Transverse colon (tissue), 4 donors: ENCODE measurements at places on chromosomes 5 and 9. TPM values are rescaled to one million over a fixed set of nuclear protein-coding genes. Genes with fewer than 3 reads are reported as not detected.
A peak's percentile ranks its signal among the peaks of the same experiment; 100 is the strongest.

Gene EGFL7
- total RNA-seq: 64.7 TPM

Gene NUTM2G
- not detected for total RNA-seq

Gene ARL14EPL
- total RNA-seq: not detected

Gene MYO10
- 53.7 TPM for total RNA-seq

Gene IFNE
- total RNA-seq: not detected

Gene LCN12
- total RNA-seq: 52.7 TPM

Gene PCDHB15
- total RNA-seq: 0.75 TPM

Gene PCDHB14
- total RNA-seq: 1.4 TPM

DNA sequence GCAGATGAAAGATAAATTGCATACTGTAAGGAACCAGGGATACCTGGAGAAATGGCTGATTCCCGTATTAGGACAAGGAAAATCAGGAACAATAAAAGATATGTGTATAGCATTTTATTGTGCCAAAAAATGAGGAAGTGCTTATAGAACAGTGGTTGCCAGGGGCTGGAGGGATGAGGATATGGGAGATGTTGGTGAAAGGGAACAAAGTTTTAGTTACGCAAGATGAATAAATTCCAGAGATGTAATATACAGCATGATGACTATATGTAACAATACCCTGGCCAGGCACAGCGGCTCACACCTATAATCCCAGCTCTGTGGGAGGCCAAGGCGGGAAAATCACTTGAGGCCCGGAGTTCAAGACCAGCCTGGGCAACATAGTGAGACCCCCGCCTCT lies 101.8 kb downstream of the CDK5RAP2 start:
- peak; percentile 41 for DNase-seq
- H3K27ac ChIP-seq: no peak overlapping the region
- H3K4me1 ChIP-seq: peaks cover 6% of the 10 kb centered on the region
- H3K27me3 ChIP-seq: no peaks in the 10 kb centered on the region

DNA sequence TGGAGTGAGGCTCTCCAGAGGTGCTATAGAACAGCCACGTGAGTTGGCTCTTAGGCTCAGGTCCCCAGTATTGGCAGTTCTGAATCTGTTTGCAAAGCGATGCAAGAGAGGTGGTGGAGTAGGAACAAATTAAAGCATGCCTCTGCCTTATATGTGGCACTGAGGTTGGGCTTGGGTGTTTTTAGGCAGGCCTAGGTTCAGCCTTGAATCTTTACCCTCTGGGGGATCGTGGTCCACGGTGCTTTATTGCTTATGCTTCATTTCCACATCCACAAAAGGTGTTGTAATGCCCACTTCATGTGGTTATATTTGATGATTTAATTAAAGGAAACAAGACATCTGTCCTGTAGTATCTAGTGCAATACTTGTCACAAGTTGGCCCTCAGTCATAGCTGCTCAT lies 56.2 kb downstream of the CD180 start:
- DNase-seq: no peak
- H3K27ac ChIP-seq: no peak overlapping the region
- peaks cover 7% of the 10 kb centered on the region for H3K4me1 ChIP-seq
- no peaks in the 10 kb centered on the region for H3K27me3 ChIP-seq
- H3K36me3 ChIP-seq: peaks cover 22% of the 10 kb centered on the region

- peaks cover 11% of the 10 kb centered on the region for H3K4me1 ChIP-seq
- H3K27ac ChIP-seq: peak overlapping the region; percentile 93
- H3K27me3 ChIP-seq: peaks cover 9% of the 10 kb centered on the region
- H3K36me3 ChIP-seq: no peaks in the 10 kb centered on the region
- no peak overlapping the region for H3K4me3 ChIP-seq
Observed at GRCh38 chr9:111034170-111034897, 3.9 kb downstream of the LPAR1 start.

- no peaks in the 10 kb centered on the region for H3K27me3 ChIP-seq
- no peaks in the 10 kb centered on the region for H3K4me1 ChIP-seq
- no peak overlapping the region for H3K4me3 ChIP-seq
- no peaks in the 10 kb centered on the region for H3K36me3 ChIP-seq
Observed at GRCh38 chr5:116881921-116882531, 307.4 kb upstream of the SEMA6A start.

DNA sequence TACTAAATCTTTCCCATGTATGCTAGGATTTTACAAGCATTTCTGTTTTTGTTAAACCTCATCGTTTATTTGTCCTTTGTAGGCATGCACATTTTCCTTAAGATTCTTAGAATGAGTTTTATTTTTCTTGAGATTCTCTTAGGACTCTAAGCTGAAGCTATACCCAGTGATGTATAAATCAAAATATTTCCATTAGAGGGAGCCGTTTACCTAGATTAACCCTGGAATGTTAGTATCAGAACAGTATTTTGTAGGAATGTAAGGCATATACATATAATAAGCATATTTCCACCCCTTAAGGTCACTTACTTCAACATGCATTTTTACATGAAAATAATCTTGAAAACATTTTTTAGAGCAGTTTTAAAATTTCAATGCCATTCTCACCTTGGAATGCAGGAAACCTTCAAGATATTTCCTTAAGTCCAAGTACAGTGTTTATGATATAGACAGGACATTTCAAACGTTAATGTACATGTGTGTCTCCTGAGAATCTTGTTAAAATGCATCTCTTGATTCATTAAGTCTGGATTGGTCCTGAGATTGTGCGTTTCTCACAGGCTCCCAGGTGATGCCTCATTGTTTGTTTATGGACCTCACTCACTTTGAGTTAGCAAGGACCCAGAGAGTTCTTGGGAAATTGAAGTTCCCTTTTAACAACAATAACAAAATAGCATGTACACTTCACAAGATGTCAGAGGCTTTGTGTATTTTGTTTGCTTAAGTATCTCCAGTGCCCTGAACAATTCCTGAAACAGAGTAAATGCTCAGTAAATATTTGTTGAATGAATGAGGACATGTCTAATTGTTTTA lies 34.9 kb upstream of the FCHO2 start:
- no peaks in the 10 kb centered on the region for H3K27me3 ChIP-seq
- no peak overlapping the region for H3K4me3 ChIP-seq
- DNase-seq: no peak
- no peak overlapping the region for H3K27ac ChIP-seq

DNA sequence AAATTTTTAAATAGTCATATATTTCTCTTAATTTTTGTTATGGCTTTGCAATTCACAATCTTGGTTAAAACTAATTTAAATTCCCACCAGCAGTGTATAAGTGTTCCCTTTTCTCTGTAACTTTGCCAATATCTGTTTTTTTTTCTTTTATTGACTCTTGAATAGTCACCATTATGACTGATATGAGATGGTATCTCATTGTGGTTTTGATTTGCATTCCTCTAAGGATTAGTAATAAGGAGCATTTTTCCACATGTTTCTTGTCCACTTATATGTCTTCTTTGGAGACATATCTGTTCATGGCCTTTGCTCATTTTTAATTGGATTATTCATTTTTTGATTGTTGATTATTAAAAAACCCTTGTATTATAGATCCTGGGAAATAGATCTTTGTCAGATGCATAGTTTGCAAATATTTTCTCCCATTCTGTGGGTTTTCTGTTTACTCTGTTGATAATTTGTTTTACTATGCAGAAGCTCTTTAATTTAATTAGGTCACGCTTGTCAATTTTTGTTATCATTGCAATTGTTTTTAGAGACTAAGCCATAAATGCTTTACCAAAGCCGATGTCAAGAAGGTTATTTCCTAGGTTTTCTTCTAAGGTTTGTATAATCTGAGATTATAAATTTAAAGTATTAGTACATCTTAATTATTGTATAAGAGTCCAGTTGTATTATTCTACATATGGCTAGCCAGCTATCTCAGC lies 610.9 kb downstream of the CHSY3 start:
- H3K36me3 ChIP-seq: no peaks in the 10 kb centered on the region
- no peaks in the 10 kb centered on the region for H3K4me1 ChIP-seq
- H3K4me3 ChIP-seq: no peak overlapping the region
- no peaks in the 10 kb centered on the region for H3K27me3 ChIP-seq
- DNase-seq: no peak
- H3K27ac ChIP-seq: no peak overlapping the region

DNA sequence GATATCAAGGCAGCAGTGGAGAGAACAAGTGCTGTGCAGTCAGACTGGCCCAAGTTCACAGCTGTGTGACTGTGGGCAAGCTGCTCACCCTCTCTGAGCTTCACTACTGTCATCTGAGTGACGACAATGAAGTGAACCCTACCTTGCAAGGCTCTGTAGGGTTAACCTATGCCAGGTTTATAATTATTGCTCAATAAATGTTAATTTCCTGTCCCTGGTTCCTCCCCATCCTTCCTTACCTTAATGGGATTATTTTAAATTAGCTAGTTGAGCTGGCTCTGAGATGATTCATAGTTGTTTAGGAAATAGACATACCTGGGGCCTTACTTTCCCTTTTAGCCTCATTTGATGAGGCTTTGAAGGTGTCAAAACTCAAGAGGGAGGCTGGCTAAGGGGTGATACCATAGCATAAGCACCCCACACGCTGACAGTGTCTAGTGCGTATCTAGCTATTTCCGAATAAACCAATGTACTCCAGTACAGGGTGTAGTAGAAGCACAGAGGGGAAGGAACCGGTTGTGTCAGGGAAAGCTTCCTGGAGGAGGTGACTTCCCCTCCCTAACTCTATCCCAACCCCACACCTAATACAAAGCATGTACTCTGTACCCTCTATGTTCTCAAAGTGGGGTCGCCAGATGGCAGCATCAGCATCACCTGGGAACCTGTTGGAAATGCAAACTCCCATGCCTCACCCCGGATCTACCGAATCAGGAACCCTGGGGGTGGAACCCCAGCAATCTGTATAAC lies 63.3 kb upstream of the SLC25A51 start:
- no peak for DNase-seq
- H3K27ac ChIP-seq: peak overlapping the region; percentile 66
- no peak overlapping the region for H3K4me3 ChIP-seq
- no peaks in the 10 kb centered on the region for H3K36me3 ChIP-seq
- peaks cover 67% of the 10 kb centered on the region for H3K4me1 ChIP-seq
- no peaks in the 10 kb centered on the region for H3K27me3 ChIP-seq

GRCh38 chr9:105359892-105360291 lies 87.9 kb upstream of the FSD1L start:
- no peak for DNase-seq
- no peaks in the 10 kb centered on the region for H3K4me1 ChIP-seq
- no peaks in the 10 kb centered on the region for H3K27me3 ChIP-seq
- H3K36me3 ChIP-seq: peaks cover 4% of the 10 kb centered on the region
- H3K4me3 ChIP-seq: no peak overlapping the region

- H3K4me1 ChIP-seq: no peaks in the 10 kb centered on the region
- no peaks in the 10 kb centered on the region for H3K36me3 ChIP-seq
- H3K27ac ChIP-seq: no peak overlapping the region
- no peaks in the 10 kb centered on the region for H3K27me3 ChIP-seq
- H3K4me3 ChIP-seq: no peak overlapping the region
Observed at GRCh38 chr9:115553060-115553773, 435.3 kb upstream of the TNC start.

- no peaks in the 10 kb centered on the region for H3K36me3 ChIP-seq
- H3K27me3 ChIP-seq: no peaks in the 10 kb centered on the region
- peak; percentile 78 for DNase-seq
- H3K4me1 ChIP-seq: peaks cover 34% of the 10 kb centered on the region
- no peak overlapping the region for H3K4me3 ChIP-seq
Observed at GRCh38 chr9:72579190-72579589, 57.8 kb downstream of the TMC1 start.

DNA sequence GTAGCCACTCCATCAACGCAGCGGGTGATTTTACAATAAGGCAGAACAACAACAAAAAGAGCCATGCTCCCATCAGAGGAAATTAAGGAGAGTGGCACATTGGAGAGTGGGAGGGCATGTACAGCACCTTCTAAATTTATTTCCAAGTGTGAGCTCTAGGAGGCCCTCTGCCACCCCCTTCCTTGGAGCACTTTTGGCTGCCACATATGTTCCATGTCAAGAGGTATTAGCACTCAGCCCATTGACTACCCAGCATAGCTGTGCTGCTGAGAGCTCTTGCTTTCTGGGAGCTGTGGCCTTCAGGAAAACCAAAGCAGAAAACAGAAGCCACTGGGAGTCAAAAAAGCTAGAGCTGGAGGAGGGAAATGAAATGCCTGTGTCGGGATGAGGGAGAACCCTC lies 200.2 kb upstream of the PANK3 start:
- no peak for DNase-seq
- H3K27ac ChIP-seq: no peak overlapping the region
- no peak overlapping the region for H3K4me3 ChIP-seq

GRCh38 chr5:103667068-103667467 lies 104.5 kb upstream of the NUDT12 start:
- no peak overlapping the region for H3K27ac ChIP-seq
- no peaks in the 10 kb centered on the region for H3K36me3 ChIP-seq
- no peak overlapping the region for H3K4me3 ChIP-seq
- no peaks in the 10 kb centered on the region for H3K4me1 ChIP-seq

DNA sequence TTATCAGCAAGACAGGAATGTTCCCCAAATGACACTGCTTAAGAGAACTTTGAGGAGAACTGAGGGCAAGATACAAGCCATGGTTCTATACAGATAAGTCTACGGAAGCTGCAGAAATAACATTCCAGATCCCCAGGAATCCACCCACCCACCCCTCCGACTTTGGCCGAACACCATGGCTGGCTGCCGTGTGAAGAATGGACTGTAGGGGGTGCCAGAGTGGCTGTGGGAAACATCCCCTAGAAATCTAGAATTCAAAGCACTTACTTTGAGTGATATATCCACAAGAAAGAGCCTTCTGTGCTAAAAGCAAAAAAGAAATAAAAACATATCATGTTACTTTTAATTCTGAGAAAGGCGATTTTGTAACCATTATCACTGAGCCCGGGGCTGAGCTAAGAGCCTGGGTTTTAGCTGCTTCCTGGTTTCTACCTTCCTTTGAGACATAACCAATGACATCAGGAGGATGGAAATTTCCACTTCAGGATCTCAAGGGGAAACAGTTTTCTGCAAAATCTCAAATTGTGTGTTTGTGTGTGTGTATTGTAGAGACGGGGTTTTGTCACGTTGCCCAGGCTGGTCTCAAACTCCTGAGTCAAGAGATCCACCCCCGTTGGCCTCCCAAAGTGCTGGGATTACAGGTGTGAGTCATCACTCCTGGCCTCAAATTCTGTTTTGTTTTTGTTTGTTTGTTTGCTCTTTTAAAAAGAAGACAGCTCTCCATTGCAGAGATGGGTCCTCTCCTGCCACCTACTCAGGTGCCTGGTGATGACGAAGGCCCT lies 36.4 kb downstream of the GGTA1 start:
- no peak overlapping the region for H3K27ac ChIP-seq
- no peak overlapping the region for H3K4me3 ChIP-seq
- H3K4me1 ChIP-seq: no peaks in the 10 kb centered on the region
- H3K36me3 ChIP-seq: no peaks in the 10 kb centered on the region

- no peaks in the 10 kb centered on the region for H3K36me3 ChIP-seq
- H3K27me3 ChIP-seq: no peaks in the 10 kb centered on the region
- no peak for DNase-seq
- no peaks in the 10 kb centered on the region for H3K4me1 ChIP-seq
Observed at GRCh38 chr5:113140837-113141671, 164.5 kb downstream of the DCP2 start.

GRCh38 chr9:88980740-88981203 lies 10.5 kb upstream of the S1PR3 start:
- DNase-seq: no peak
- H3K27ac ChIP-seq: no peak overlapping the region
- no peaks in the 10 kb centered on the region for H3K4me1 ChIP-seq
- H3K4me3 ChIP-seq: no peak overlapping the region
